ENCODE measurements at places on chromosomes 3 and 15.

DNA sequence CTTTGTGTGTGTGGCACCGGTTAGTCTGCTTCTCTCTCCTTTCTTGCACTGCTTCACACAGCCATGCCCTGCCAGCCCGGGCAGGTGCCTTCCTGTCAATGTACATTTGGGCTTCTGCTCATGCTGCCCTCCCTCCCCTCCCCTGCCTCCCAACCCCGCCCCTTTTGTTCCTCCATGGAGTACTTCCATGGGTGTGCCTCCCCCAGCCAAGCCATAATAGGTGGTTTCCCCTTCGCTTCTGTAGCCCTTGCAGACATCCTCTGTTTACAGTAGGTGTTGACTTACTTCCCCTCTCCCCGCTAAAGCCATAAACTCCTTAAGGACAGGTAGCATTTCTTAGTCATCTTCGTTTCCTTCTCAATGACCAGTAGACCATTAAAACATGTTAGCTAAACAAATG is 31.8 kb upstream of the CRTC3 start:
- no peak for DNase-seq

DNA sequence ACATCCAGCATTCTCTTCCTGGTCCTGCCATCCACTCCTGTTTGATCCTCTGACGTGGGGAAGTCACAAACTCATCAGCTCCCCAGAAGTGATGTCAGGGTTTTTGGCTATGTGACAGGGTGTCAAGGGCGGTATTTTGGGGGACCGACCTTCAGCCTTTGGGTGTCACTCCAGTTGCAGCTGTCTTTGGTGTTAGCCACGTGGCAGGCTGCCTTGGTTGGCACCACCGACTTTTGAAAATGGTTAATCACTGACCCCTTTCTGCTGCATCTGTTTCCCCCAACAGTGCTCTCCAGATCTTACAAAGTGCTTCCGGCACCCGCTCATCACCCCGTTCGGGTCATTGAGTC is 86.6 kb downstream of the TRAK1 start:
- DNase-seq, result no peak

- DNase-seq, result no peak
These were observed 36.3 kb downstream of the ALG1L2 start for GRCh38 chr3:130117933-130118332.

DNA sequence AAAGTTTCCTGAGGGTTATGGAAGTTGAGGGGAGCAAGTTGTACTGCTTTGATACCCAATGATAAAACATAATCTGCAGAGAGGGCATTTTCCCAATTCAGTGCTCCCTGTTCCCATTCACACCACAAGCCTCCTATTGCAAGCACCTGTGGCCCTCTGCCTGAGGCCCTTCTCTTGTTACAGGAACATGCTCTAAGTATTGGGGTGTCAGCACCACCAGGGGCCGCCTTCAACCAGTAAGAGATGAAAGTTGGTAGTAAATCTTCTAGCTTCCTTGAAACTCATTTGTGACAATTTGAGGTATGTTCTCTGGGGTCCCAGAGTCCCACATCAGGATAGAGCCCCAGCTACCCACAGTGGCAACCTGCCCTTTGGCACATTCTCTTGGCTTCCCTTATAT is 265.4 kb upstream of the ARHGEF26 start:
- no peak for DNase-seq

- DNase-seq, result no peak
These were observed 43.8 kb downstream of the TKT start for GRCh38 chr3:53211706-53212702.

DNA sequence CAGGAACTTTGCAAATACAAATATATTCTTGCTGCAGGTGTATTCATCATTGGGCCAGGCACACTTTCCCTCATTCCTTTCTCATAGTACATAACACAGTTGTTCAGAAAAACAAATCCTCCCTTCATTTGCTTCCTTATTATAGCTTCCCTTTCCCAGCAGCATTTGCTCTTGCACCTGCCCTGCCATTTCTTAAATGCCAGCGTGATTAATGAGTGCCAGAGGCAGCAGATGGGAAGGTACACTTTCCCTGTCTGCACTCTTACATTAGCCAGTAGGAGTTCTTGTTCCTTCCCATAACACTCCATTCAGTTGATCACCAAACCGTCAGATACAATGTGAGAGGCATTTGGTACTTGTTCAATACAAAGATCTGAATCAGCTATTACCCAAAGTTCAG is 128.5 kb upstream of the GAP43 start:
- DNase-seq, result no peak

GRCh38 chr15:100879464-100880138 is at the start of gene ALDH1A3:
ALDH1A3 (plus strand) TSS chr15:100879831; CDS start chr15:100879908, 77 bp downstream.
- DNase-seq, result no peak

- no peak for DNase-seq
These were observed 98.9 kb upstream of the FRMD4B start for GRCh38 chr3:69484507-69485393.

DNA sequence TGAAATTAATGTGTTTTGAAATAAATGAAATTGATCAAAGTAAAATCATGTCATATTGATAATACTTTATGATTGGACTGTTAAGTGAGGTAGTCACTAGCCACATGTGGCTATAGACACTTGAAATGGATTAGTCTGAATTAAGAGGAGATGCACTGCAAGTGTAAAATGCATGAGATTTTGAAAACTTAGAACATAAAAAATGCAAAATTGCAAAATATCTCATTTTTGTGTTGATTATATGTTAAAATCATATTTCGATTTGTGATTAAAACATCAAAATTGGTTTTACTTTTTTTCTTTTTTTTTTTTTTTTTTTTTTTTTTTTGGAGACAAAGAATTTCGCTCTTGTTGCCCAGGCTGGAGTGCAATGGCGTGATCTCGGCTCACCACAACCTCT is 23.2 kb downstream of the CAPN7 start:
- DNase-seq, result no peak

DNA sequence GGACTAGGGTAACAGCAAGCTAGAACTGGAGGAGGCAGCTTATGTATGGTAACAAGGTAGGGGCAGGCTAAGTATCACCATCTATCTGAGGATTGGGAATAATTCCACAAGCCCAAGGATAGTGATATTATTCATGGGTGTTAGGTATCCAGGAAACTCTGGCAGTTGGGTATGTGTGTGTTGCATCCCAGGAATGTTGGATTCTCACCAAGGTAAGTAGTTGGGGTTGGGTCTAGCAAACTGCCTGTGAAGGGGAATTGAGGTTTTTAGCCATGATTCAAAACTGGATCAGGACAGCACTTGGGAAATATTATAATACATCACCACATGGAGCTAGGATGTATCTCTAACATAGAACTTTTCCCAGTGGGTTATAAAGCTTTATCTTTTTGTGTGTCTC is 626.4 kb upstream of the GOLIM4 start:
- no peak for DNase-seq

GRCh38 chr3:89278302-89279025 is 171.0 kb downstream of the EPHA3 start:
- no peak for DNase-seq

DNA sequence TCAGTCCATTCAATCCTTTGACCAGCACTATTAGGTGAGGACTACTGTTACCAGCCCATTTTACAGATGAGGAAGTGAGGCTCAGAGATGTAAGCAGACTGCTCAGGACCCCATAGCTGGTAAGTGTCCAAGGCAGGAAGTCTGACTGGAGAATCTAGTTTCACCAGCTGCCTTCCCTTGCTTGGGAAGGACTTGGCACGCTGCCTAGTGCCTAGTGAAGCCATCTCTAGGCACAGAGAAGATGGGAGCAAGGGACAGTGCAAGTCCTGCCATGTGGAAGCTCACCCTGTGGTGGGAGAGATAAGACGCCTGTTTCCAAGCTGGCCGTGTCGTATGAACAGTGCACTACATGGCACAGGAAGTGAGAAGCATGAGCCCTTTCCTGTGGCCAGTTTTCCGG is 111.8 kb upstream of the TMC3 start:
- DNase-seq, result no peak

GRCh38 chr3:119891944-119892721 is 110.2 kb downstream of the NR1I2 start:
- no peak for DNase-seq

- no peak for DNase-seq
These were observed 64.5 kb downstream of the FEM1B start for GRCh38 chr15:68341760-68342725.

GRCh38 chr15:79858469-79858868 is 38.3 kb downstream of the MTHFS start:
- no peak for DNase-seq

DNA sequence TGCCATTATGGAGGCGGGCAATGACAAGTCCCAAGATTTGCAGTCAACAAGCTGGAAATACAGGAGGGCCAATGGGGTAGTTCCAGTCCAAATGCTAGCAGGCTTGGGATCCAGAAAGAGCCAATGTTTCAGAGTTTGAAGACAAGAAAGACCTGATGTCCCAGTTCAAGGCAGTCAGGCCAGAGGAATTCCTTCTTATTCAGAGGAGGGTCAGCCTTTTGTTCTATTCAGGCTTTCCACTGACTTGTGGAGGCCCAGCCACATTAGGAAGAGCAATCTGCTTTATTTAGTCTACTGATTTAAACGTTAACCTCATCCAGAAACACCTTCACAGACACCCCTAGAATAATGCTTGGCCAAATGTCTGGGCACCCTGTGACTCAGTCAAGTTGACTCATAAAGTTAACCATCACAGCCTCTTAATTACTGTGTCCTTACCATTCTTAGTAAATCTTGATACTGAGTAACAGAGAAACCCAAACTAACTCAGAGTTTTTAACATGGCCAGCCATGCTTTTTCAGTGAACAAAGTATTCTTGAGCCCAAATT is 50.9 kb upstream of the NPHP3 start:
- DNase-seq, result no peak

DNA sequence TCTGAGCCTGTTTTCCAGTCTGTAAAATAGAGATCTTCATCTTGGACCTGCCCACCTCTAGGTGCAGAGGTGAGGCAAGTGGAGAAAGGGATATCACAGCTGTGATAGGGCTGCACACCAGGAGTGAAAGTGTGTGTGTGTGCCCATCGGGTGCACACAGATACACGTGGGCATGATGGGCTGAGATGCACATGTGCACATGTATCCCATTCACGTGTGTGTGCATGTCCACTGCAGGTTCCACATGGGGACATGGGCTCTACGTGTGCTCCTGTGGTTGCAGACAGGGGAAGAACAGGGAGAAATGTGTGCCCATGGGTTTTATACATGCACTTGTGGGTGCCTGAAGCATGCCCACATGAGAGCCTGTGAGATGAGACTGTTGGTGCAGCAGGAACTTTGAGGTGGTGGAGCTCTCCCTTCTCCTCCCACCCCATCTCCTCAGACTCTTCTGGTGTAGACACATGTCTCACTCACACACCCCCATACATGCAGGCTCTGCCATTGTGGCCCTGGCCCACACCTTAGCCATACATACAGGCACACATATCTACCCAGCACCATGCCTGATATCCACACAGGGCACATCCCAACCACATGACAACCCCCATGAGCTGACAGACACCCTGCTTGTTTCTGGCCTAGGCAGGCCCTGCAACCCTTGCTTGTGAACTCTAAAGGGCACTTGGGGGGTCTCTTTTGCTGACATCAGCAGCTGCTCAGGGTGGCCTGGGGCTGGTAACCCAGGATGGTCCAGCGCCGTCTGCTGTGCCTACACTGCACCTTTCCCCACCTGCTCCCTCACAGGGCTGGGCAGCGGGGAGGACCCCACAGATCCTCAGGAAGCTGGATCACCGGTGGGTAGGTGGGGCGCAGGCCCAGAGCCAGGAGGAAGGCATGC is 57.7 kb upstream of the TMEM115 start:
- DNase-seq, result no peak

DNA sequence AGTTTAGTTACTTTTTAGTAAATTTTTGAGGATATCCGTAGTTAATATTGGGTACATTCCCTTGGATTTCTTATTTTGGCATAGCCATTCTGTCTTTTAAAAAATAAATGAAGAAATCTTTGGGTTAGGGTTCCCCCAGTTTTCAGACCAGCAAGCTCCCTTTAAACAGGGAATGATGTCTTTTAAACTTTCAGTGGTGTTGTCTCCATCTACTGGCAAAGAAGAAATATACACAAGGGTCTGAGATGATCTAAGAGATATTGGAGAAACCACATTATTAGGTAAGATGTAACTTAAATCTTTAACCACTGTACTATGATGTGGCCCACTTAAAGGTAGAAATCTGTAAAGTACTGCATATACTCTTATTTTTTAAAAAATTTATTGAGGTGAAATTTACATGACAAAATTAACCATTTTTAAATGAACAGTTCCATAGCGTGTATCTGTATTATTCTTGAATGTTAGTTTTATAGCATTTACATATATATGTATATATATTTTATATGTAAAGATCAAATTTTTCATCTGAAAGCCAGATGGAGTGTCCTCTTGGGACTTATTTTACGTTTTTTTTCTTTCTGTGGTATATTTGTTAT is 35.1 kb upstream of the EIF3J start:
- no peak for DNase-seq

GRCh38 chr3:140023616-140024530 is 88.9 kb downstream of the CLSTN2 start:
- DNase-seq, result no peak

DNA sequence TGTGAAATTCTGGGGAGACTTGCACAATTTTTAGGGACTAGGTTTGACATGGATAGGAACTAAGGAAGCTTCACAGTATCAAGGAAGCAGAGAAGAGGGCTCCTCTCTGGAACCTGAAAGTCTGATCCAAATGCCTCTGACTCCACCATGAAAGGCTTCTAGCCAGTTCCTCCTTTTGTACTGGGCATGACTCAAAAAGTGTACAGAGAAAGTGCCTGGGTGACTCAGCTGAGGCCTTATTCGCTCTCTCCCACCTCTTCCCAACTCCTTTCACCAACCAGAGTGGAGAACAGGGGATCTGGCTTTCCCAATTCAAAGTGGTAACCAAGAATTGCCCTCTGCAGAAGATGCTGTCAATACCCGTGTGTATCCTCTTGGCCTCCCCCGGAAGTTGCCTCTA is 342.9 kb upstream of the PROK2 start:
- DNase-seq, result no peak

DNA sequence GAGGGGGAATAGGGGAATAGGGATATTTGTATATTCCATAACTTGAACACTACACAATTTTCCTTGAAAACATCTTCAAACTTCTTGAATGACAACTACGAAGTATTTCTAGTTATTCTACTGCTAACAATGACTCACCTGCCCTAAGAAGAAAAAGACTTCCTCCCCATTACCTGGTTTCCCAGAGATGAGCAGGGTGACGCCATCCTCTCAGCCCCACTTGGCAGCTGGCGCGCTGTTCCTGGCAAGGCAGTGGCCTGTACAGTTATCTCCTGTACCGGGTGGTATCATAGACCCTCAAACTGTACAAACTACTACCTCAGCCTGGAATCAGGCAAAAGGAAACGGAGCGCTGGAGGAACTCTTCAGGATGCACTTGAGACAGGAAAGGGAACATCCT is 10.4 kb downstream of the WDR82 start:
- DNase-seq, result no peak

- DNase-seq, result no peak
These were observed 148.3 kb upstream of the TSC22D2 start for GRCh38 chr3:150259526-150260397.

- DNase-seq, result no peak
These were observed 1.9 kb upstream of the SKIC8 start for GRCh38 chr15:78301326-78301725.

- no peak for DNase-seq
These were observed 1596.6 kb downstream of the SI start for GRCh38 chr3:163481738-163482137.

Measured in left forelimb (tissue), 1 donor.